ENCODE measurements at places on chromosomes 7 and 10.

- no peak for DNase-seq
These were observed 22.8 kb upstream of the OSBPL3 start for GRCh38 chr7:25002786-25003185.

DNA sequence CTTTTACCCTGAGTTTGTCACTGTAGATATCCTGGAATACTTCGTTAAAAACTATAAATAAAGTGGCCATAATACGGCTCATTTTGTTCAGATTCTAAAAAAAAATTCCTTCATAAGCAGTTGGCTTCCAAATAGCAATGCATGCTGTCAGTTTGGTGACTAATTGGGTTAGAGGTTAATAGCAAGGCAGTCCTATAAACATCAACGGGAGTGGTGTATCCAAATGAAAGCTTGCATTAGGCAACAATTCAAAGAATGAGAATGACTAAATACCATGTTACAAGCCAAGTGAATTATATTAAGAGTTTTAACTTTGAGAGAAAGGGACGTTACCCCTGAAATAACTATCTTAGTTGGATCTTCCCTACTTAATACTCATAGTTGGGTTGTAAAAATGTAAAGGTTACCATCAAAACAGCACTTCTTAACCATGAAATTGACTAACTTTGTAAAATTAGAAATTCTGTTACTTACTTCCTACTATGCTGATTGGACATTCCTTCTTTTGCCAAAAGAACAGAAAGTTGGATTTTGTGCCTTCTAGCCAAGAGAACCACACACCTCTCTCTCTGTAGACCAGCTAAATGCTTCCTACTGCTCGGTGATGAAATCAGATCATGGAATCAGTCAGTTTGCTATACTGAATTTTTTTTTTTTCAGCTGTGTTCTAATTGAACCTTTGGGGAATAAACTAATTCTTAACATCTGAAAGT lies 98.0 kb downstream of the KAT6B start:
- no peak for DNase-seq

DNA sequence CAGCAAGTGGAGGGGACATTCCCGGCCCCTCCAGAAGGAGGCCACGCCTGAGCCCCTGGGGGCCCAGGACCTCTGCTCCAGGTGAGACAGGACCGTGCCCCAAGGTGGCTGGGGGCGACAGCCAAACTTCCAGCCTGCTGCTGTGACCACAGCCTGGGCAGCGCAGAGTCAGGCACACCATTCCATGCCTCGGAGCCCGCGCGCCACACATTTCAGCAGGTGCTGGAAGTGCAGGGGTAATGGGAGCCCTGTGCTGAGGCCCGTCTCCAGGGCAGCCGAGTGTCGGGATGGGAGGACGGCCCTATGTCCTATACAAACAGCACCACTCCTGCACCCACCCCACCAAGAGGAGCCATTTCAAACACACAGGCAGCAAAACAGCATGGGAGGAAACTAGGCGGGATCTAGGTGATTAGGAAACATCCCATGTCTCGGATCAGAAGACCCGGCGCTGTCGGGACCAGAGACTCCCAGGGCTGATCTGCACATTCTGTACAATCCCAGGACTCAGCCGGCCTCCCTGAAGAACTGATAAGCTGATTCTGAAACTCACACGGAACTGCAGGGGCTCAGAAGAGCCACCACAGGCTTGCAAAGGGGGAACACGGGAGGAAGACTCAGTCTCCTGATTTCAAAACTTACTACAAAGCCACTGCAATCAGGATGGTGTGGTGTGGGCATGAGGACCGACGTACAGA lies 272.3 kb downstream of the ELFN1 start:
- DNase-seq, result no peak

DNA sequence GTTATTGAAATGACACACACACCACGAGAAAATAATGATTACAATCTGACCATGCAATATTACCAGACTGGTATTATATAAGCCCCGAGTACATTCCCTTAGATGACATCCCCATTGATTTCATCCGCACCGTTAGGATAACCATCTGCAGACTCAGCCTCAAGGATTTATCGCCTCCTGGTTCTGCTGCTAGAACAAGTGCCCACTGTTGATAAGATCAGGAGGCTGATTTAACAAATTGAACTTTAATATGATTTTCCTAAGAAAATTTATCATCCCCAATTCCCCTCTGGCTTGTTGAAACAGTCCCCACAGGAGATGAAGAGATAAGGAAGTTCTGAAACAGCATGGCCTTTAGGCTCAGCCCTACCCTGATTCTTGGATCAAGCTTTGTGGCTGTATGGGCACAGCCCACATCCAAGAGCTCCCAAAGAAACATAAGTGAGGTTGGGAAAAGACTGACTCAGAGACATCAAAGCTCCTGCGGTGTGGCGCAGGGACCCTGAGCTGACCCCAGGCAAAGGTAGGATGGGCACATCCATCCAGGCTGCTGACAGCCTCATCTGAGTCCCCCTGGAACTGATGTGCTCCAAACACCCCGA lies 59.2 kb upstream of the CHCHD3 start:
- DNase-seq, result no peak

GRCh38 chr10:77889277-77889903 lies 37.2 kb downstream of the DLG5 start:
- no peak for DNase-seq

GRCh38 chr10:75400163-75400770 lies 1.3 kb downstream of the ZNF503 start:
- DNase-seq, result no peak

- DNase-seq, result no peak
These were observed 741 bp downstream of the GPR85 start for GRCh38 chr7:113085781-113086390.
